Stimulated activated CD4-positive, alpha-beta T cell treated with anti-CD3 and anti-CD28 coated beads, Interleukin-1b, Interleukin-23, amount 100 ng/mL, for 24 hours (primary cell): ENCODE measurements at places on chromosomes 13 and 19.

DNA sequence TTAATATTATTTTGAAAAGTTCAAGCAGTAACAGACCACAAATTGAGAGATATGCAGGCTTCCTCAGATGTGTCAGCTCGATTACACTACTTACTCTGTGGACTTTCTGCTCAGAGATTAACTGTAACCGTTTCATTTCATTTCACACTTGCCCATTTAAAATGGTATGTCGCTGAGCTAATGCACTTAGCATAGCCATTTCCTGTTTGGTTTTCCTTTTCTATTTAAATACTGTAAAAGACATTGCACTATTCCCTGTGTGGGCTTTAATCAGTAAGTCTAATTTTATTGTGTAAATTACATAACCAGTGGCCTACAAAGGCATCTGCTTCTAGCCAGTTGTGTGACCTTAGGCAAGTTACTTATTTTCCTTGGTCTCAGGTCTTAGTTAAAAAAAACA lies 237.6 kb downstream of the LACC1 start:
- DNase-seq, result no peak

DNA sequence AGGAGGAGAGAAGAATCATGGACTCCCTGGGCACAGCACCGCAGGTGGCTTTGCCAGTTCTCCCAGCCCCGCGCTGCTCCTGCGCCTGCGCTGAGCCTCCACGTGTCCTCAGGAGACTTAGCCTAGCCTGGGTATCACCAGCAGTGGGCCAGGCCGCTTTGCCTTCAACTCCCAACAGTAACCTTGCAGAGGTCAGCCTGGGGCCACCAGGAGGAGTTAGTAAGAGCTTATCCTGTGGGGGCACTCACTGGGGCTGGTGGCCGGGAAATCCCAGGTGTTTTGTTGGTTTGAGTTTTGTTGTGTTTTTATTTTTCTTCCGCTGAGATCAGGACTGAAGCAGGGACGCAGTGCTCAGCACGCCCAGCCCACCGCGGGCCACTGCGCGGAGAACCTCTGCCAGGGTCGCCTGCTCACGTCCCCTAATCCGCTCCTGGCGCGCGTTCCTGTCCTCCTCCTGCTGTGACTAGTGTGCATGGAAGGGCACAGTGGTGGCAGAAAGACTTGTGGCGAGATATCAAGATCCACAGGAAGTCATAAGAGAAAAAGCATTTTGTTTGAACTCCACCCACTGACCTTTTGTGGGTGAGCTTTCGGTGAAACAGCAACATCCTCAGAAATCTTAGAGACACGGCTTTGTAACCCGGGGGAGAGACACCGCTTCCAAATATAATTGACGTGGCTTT lies 207.4 kb upstream of the RFC3 start:
- no peak for DNase-seq

GRCh38 chr13:46736541-46737310 lies 60.2 kb downstream of the ESD start:
- no peak for DNase-seq

DNA sequence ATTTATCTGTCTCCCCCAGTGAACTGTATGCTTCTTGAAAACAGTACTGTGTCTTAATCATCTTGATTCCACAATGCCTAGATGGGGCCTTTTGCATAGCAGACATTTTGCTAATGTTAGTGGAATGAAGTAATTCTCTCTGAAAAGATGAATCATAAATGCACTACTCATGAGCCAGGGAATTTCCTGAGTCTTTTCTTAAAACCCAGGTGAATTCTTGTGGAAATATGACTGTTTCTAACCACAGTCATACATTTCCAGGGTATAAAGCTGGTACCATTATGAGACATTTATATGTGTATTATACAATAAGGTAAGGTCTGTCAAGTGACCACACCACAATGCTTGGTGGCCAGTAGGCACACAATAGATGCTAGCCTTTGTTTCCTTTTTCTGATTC lies 5.5 kb upstream of the KCTD4 start:
- no peak for DNase-seq

GRCh38 chr13:53494406-53494805 lies 465.8 kb downstream of the OLFM4 start:
- DNase-seq, result no peak

- no peak for DNase-seq
These were observed 22.6 kb downstream of the ZSWIM4 start for GRCh38 chr19:13817615-13818371.

- DNase-seq, result no peak
These were observed 138.9 kb downstream of the ATP11A start for GRCh38 chr13:112828756-112829155.

DNA sequence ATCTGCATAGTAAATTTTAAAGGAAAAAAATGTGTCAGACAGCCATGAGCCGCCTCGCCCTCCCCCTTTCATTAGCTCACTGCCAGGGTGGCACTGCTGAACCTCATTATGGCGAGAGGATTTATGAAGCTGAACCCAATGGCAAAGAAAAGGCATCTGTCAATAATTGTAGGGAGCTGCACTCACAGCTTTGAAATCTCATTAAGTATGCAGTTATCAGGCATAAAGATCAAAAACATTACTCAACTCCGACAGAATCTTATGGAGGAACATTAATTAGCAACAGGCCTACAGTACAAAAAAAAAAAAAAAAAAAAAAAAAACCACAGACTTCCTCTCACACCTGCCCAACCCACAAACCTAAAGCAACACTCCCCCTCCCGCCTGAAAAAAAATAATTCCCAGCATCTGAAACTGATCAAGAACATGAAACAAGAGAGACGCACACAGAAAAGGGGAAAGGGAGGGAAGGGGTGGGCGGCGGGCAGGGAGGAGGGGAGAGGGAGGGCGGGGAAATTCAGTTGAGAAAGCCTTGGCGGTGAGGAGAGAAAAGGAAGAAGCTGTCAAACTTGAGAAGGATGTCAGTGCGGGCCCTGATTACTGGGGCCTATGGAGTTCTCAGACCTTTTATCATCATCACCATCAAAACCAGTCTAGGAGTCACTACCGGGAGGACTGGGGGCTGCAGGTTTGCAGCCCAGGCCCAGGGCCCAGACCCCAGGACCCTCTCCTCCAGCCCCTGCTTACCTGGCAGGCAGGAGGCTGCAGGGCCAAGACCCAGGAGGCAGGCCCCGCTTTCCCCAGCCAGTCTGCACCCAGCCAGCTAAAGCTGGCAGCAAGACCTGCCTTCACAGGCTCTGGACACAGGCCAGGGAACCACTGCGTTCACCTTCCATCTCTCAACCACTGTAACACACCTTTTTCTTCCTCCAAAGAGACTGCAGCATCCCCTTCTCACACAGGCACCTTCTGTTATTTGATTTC lies 8.9 kb downstream of the TSHZ3 start:
- no peak for DNase-seq

DNA sequence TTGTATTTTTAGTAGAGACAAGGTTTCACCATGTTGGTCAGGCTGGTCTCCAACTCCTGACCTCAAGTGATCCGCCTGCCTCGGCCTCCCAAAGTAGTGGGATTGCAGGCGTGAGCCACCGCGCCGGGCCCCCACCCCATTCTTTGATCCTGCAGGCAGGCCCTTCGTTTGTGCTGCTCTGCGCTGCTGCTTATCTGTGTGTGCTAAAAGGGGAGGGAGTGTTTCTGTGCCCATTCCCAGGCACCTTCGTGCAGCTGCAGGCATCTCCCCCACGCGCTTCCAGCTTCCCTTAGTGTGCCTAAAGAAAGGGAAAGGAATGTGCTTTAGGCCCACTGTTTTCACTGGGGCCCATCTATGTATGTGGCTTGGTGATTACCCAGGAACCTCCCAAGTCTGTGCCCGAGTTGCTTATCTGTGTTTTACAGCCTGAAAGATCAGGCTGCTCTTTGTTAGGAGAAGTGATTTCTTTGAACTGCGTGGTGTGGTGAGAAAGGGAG lies 27.2 kb downstream of the EPN1 start:
- DNase-seq, result no peak

GRCh38 chr13:95509521-95510310 lies 42.8 kb upstream of the CLDN10 start:
- no peak for DNase-seq

DNA sequence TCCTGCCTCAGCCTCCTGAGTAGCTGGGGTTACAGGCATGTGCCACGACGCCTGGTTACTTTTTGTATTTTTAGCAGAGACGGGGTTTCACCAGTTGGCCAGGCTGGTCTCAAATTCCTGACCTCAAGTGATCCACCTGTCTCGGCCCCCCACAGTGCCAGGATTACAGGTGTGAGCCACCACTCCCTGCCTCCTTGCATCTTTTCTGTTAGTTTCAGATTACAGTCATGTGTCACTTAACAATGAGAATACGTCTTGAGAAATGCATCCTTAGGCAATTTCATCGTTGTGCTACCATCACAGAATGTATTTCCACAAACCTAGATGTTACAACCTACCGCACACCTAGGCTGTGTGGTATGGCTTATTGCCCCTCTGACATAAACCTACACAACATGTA lies 180.4 kb downstream of the TM9SF2 start:
- DNase-seq, result no peak

DNA sequence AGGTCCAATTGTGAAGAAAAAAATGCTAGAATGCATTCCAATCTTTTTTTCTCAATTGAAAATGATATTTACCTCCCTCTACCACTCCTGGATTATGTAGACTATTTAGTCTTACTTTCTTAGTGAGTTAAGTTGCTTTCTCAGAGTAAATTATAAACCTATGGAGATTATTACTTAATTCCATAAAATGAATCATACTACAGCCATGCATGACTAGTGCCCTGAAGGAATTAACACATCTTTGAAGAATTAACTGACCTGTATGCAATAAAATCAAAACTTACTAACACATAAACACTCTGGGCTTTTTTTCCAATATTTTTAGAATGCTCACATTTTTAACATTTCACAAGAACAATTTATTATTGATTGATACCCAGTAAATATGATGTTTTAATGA lies 379.4 kb upstream of the DACH1 start:
- DNase-seq, result no peak

- no peak for DNase-seq
These were observed 3.7 kb downstream of the RUBCNL start for GRCh38 chr13:46383383-46383782.

GRCh38 chr19:35715355-35715809 lies 2.4 kb upstream of the KMT2B start:
- no peak for DNase-seq

DNA sequence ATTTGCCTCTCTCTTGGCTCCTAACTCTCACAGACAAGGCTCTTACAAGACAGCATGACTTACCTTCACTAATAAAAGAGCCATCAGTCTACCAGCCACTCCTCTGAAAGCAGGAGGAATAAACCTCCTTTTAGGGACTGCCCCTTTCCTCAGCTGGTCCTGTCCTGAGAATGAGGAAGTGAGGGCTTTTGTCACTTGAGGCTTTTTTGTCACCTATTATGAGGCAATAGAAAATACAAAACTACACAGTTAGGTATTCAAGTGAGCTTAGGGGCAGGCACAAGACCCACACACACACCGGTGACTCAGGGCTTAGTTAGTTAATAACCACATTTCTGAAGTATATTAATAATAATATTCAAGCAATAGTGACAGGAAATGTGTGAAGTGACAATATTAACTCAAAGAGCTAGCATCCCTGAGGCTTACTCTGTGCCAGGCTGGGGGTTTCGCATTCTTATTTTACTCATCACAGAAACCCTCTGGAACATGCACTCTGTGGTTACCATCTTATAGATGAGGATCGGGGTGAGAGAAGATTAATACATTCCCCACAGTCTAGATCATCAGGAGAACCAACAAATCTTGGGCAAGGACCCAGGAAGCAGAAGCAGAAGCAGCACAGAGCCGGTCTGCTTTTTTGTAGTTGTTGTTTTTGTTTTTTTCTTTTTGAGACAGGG lies 379.9 kb downstream of the LIG4 start:
- no peak for DNase-seq

DNA sequence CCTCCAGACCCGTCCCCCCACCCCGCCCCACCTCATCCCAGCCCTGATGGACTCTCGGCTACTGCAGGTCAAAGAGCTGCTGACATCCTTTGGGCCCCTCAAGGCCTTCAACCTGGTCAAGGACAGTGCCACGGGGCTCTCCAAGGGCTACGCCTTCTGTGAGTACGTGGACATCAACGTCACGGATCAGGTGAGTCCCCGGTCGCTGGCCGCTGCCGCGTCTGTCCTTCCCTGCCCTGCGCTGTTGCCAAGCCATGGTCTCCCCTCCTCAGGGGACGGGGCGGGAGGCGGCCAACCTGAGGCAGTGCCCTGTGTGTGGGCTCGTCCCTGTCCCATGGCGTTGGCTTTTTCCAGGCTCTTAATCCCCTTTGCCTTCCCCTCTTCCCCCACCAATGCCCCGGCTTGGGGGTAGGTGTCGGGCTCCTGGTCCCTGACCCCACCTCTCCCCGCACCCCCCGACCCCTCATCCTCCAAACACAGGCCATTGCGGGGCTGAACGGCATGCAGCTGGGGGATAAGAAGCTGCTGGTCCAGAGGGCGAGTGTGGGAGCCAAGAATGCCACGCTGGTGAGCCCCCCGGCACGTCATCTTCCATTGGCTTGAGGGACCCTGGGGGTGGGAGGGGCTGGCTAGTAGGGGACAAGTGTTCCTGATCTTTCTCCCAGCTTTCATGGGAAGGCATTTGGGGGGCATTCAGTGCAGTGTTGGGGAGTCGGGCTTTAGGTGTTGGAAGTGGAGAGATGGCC lies 6.2 kb upstream of the EPN1 start:
- DNase-seq, result no peak

- no peak for DNase-seq
These were observed 20.1 kb downstream of the DEDD2 start for GRCh38 chr19:42197375-42197817.

- no peak for DNase-seq
These were observed 3.4 kb downstream of the MBNL2 start for GRCh38 chr13:97225533-97225932.

DNA sequence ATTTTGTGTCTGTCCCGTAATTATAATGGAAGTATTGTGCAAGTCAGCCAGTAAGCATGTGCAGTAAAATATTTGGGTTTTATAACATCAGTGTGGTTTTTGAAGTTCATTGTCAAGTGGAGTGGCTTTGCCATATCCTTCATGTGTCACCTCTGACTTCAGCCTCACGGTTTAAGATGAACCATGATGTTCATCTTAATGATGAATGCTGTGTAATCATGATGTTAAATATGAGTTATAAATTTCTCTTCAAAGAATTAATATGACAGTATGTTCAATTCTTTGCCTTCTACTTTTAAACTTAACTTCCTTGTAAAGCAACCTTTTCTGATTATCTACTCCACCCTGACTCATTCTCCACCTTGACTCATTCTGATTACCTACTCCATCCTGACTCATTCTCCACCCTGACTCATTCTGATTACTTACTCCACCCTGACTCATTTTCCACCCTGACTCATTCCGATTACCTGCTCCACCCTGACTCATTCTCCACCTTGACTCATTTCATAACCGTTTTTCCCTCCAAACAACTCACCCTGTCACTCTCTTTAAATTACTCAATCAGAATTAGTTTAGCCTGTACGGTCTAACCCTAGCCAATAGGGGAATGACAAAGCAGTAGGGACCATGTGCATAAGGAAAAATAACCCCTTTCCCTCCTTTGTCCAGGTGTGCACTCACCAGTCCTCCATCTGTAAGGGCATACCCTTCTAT lies 50.3 kb upstream of the ANKRD10 start:
- DNase-seq, result no peak

DNA sequence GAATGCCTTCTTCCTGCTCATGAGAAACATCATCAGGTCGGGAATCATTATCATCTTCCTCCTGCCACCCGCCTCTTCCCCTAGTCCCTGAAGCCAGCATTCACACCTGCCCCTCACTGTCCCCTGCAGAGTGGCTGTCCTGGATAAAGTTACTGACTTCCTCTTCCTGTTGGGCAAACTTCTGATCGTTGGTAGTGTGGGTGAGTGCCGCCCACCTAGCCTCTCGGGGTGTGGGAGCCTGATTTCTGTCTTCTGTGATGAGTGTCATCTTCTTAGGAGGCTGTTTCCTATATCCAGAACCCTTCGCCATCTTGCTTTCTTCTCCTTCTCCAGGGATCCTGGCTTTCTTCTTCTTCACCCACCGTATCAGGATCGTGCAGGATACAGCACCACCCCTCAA lies 12.5 kb downstream of the SLC44A2 start:
- DNase-seq, result no peak
